ENCODE measurements at places on chromosomes 5 and 9.

- no peak for DNase-seq
Measured at GRCh38 chr5:157196045-157196444, 15.4 kb downstream of the ITK start.

GRCh38 chr9:109806506-109807115 is 26.6 kb downstream of the PALM2AKAP2 start:
- DNase-seq = peak; percentile 66

DNA sequence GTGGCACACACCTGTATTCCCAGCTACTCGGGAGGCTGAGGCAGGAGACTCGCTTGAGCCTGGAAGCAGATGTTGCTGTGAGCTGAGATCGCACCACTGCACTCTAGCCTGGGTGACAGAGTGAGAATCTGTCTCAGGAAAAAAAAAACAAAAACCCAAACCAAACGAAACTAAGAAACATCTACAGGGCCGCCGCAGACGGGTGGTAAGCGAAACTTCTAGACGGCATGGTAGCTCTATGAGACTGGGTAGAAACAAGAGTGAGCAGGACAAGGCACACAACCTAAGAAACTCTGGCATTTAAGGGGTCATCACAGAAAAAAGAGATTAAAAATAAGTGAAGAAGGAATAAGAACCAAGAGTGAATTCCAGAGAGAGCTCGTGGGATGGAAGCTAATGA is 454.8 kb upstream of the KLF4 start:
- no peak for DNase-seq

- DNase-seq = no peak
Measured at GRCh38 chr5:149748471-149749094, 18.5 kb downstream of the PPARGC1B start.

GRCh38 chr9:134326724-134327601 is 708 bp downstream of the RXRA start:
- no peak for DNase-seq

GRCh38 chr5:121758615-121759014 is 93.1 kb upstream of the FTMT start:
- no peak for DNase-seq

DNA sequence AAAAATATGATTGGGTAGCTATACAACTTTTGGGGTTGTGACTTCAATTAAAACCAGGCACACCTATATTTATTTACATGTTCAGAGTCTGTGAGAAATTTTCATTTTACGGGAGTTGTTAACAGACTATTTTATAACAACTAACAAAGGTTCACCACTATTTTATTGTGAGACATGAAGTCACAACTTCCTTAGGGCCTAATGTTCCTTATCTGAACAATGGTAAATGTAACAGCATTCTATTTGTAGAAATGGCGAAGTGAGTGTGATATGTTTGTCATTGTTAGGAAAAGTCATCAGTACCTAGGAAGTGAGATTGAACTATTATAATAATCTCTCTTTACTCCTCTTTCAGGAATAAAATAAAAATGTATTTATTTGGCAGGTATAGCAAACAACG is 67.4 kb downstream of the CSNK1G3 start:
- no peak for DNase-seq

GRCh38 chr9:129776938-129777768 is 24.3 kb upstream of the PTGES start:
- DNase-seq = peak; percentile 100

GRCh38 chr5:111135363-111135762 is 43.2 kb downstream of the WDR36 start:
- DNase-seq = no peak

DNA sequence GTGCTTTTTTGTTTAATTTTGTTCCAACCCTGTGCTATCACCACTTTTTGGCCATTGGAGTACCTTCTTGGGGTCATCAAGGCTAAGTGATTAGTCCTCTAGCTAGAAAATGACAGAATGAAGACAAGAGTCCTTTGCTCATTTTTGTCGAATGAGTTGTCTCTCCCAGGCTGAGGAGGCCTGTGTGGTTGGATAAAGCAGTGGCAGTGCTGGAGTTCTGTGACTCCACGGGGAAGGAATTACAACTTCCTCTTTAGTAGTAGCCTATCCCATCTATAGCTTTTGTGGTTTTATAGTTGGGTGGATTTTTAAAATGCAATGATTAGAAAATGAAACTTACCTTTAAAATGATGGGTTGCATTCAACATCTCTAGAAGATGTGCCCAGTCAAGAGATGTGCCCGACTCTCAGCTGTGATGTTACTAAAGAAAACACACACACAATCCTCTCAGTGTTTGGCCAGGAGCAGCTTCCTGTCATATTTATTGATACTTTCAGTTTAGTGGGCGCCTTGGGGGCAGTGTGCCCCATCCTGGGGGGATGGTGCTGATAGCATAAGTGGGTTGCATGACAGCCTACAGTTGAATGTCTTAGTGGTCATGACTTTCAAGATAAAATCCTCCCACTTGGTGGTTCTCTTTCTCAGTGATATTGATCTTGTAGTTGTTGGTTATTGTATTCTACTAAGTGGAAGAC is 11.9 kb downstream of the OTULINL start:
- DNase-seq = peak; percentile 44

- no peak for DNase-seq
Measured at GRCh38 chr9:40928803-40929487, 199.5 kb downstream of the FOXD4L6 start.

DNA sequence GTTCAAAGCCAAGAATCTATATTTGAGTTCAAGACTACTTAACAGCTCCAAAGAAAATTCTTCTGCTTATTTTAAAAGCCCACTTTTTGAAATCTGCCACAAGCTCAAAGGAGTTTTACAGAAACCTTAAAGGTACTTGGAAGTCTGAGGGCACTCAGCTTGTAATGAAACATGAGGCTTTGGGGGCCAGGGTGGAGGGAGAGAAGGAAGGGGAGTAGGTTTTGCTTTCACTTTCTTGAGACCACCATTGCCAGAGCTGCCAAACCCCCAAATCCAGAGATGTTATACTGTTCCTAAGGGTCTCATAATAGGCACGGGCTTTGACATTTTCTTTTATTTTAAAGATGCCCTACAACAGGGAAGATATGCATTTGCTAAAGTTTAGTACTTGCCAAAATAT is 42.6 kb upstream of the TNFAIP8 start:
- DNase-seq = no peak

- DNase-seq = peak; percentile 97
Measured at GRCh38 chr5:78540335-78541085, 108.1 kb downstream of the LHFPL2 start.

DNA sequence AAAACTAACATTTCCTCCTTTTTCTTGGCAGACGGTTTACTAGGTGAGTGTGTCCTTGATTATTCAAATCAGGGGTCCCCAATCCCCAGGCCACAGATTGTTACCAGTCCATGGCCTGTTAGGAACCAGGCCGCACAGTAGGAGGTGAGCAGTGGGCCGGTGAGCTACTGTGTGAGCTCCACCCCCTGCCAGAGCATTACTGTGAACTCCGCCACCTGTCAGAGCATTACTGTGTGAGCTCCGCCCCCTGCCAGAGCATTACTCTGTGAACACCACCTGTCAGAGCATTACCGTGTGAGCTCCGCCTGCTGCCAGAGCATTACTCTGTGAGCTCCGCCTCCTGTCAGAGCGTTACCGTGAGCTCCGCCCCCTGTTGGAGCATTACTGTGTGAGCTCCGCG is 14.3 kb upstream of the PDCD6 start:
- DNase-seq = no peak

- no peak for DNase-seq
Measured at GRCh38 chr5:88785746-88786565, 97.0 kb downstream of the MEF2C start.

- DNase-seq = no peak
Measured at GRCh38 chr9:99866398-99866797, 40.1 kb upstream of the STX17 start.

GRCh38 chr9:76352026-76352620 is 42.1 kb downstream of the RFK start:
- peak; percentile 76 for DNase-seq

GRCh38 chr9:108056084-108056804 is 566.7 kb upstream of the KLF4 start:
- peak; percentile 29 for DNase-seq

DNA sequence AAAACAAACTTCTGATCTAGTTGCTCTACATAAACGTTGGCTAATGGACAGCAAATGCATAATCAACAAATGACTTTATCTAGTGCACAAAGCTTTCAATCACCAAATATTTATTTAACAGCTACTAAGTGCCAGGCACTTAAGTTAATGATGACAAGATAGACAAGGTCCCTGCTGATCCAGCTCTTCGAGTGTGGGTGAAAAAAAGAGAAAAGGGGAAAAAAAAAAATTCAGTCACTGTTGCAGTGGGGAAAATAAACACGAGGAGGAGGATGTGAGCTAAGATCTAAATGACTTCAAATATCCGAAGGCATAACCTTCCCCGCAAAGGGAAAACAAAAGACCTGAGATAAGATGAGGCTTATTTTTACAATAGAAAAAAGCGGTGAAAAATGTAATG is 9.6 kb downstream of the PSIP1 start:
- DNase-seq = no peak

DNA sequence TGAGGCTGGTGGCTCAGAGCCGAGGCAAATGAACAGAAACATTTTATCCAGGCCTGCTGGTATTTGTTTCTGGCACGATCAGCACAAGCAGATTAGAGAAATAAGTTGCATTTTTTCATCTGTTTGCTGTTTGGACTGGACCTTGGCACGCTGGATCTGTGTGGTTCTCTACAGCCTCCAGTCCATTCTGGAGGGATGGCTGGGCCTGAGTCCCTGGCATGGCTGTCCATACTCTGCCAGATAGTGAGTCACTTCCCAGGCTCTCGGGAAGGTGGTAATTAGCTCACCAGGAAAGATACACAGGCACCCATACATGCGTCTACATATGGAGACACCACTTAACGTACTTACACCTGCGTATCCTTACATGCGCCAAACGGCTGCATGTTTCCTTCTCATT is 78.6 kb downstream of the SPRY4 start:
- DNase-seq = no peak

DNA sequence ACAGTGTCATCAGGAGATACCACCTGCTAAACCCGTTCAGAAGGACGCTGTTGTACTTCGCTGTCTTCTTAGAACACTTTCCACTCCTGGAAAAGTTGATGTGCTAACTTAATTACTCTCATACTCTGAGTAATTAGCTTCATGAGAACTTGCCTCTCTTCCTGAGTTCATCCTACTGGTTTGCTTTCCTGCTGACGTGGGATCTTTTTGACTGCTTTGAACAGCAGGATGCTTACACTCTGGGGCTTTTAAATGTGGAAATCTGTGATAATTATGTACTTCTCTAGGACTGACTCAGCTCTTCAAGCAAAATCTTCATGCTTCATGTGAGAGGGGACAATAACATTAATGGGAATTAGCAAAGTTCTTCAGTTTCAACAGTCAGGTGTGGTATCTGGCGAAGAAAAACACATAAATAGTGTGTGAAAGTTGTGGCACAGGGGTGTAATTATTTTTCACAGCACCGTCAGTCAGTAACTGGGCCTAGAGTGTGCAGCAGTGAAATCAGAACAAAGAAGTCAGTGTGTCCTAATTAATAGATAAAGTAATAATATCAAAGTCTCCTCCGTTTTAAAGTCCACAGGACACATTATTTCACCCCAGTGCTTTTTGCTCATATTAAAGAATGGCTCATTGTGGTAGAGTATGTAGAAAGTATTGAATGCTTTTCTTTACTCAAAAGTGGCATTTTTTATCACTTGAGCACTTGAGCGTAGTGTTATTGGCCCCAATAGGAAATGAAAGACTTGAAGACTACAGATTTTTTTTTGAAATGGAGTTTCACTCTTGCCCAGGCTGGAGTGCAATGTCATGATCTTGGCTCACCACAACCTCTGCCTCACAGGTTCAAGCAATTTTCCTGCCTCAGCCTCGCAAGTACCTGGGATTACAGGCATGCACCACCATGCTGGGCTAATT is 140.9 kb upstream of the DMRT1 start:
- DNase-seq = no peak

GRCh38 chr9:113547501-113547900 is 84.0 kb downstream of the RGS3 start:
- no peak for DNase-seq

DNA sequence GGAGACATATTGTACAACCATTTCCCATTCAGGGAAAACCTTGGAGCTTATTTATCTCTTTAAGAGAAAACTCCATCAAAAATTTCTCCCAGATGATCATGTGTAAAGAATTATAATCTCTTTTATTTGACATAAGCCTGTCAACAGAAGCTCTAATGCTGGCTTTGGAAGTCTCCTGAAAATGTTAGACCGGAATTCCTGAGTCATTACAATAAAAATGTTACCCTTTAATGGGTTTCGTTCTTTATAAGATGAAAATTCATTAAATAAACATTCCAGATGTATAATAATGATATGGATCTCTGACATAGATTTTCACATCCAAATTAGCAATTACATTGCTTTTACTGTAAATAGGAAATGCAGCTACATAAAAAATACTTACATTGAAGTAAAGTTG is 1036.4 kb downstream of the EFNA5 start:
- DNase-seq = no peak
